ENCODE measurements at places on chromosomes 7 and 10. TPM values are rescaled to one million over a fixed set of nuclear protein-coding genes. Genes with fewer than 3 reads are reported as not detected.

ZNF282 gene
- 19.4 TPM for total RNA-seq

PRR15 gene
- total RNA-seq = 0.38 TPM

WNT8B gene
- total RNA-seq = not detected

DPCD gene
- not detected for total RNA-seq

LDB3 gene
- total RNA-seq = 0.07 TPM

COBL gene
- 0.07 TPM for total RNA-seq

NEBL gene
- 0.65 TPM for total RNA-seq

FGFBP3 gene
- 0.98 TPM for total RNA-seq

ADAMTS14 gene
- 0.09 TPM for total RNA-seq

ATOH7 gene
- total RNA-seq = not detected

MACC1 gene
- total RNA-seq = 0.26 TPM

UTF1 gene
- total RNA-seq = not detected

CD36 gene
- 0.44 TPM for total RNA-seq

GRCh38 chr10:120455606-120456005 lies 1.4 kb upstream of the PLPP4 start:
- DNase-seq = no peak
- no peak overlapping the region for H3K4me3 ChIP-seq
- no peak overlapping the region for H3K27ac ChIP-seq
- no peaks in the 10 kb centered on the region for H3K4me1 ChIP-seq

DNA sequence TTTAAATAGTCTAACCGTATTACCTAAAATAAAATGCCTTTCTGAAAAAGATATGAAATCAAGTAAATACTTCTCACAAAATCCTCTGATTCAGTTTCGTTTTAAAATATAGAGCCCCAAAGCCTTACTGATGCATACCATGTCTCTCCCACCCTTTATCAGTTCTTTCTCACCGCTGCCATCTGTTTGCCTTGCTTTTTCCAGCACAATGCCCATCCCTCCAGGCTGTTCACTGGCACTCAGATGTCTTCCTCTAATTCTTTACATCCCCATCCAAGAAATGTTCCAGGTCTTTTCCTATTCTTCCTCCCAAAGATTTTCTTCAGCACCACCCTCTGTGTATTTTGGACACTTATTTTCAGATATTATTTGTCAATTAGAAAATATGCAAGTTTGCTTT lies 116.5 kb upstream of the LRRN3 start:
- H3K27me3 ChIP-seq = no peaks in the 10 kb centered on the region
- no peak overlapping the region for H3K27ac ChIP-seq
- H3K4me1 ChIP-seq = no peaks in the 10 kb centered on the region
- no peak for DNase-seq

DNA sequence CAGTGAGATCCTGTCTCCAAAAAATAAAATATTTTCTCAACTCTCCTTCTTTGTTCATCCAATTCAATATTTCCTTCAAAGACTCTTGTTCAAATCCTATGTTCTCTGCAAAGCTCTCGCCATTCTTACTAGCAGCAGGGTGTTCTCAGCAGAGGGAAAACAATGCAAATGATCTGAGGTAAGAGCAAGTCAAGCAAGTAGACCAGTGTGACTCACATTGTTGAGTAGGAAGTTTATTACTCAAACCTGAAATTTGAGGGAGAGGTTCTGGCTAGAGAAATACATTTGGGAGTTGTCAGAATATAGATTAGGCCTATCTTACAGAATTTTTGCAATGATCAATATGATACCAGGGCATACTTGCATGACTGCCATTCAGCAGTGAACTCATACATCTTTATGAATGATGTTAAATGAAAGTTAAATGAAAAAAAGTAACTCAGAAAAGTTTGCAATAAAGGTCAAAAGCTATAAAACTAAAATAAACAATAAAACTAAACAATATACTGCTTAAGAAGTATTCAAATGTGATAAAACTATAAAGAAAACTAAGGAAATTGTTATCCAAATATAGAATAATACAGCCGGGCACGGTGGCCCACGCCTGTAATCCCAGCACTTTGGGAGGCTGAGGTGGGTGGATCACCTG lies 5.8 kb downstream of the IDE start:
- peaks cover 13% of the 10 kb centered on the region for H3K4me1 ChIP-seq
- H3K27me3 ChIP-seq = no peaks in the 10 kb centered on the region
- no peak overlapping the region for H3K27ac ChIP-seq
- H3K4me3 ChIP-seq = no peak overlapping the region
- no peak for DNase-seq

- no peak overlapping the region for H3K4me3 ChIP-seq
- no peaks in the 10 kb centered on the region for H3K4me1 ChIP-seq
- no peaks in the 10 kb centered on the region for H3K36me3 ChIP-seq
- no peak for DNase-seq
- H3K27ac ChIP-seq = no peak overlapping the region
Observed at GRCh38 chr7:69213878-69214277, 384.4 kb upstream of the AUTS2 start.

DNA sequence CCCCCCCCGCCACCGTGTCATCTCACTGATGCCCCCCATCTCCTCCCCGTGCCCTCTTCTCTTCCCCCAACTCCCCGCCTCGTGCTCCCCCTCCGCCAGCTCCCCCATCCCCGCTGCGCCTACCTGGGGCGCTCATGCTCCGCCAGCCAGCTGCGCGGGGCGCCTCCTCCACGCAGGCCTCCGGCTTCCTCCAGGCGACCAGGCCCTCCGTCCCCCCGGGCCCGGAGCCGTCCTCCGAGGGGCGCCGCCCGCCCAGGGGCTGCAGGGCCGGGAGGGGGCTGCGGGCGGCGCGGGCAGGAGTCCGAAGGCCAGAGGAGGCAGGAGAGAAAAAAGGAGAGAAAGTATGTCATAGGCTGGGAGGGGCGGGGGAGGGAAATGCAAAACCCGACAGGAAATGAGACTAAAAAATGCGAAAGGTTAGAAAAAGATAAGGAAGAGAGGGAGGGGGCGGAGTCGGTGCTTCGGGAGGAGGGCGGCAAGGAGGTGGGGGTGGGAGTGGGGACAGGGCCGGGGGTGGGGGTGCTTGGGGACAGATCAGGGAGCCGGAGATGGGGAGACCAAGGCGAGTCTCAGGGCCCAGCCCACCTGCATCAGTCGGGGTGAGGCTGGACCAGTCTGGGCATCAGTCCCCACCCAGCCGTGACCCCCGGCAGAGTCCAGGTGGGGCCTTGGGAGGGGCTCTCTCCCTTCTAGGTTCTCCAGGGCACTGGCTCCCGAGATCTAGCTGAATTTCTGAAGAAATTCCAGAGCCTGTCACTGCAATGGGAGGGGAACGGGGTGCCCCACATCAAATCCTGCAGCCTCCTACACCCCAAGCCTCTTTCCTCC lies at the start of gene CARD11:
CARD11 (minus strand) TSS at position 324 of the 828 bp plus-strand sequence. CDS start 85,361 bp downstream, outside the sequence.
- H3K27me3 ChIP-seq = no peaks in the 10 kb centered on the region
- H3K4me3 ChIP-seq = peak within 1 kb of the TSS; percentile 90
- H3K27ac ChIP-seq = peak within 1 kb of the TSS; percentile 83
- peaks cover 51% of the 10 kb centered on the region for H3K4me1 ChIP-seq

GRCh38 chr7:151012031-151012692 lies 12.1 kb downstream of the ATG9B start:
- H3K36me3 ChIP-seq = no peaks in the 10 kb centered on the region
- DNase-seq = no peak
- H3K4me3 ChIP-seq = no peak overlapping the region
- H3K27me3 ChIP-seq = peaks cover 7% of the 10 kb centered on the region
- H3K27ac ChIP-seq = peak overlapping the region; percentile 95

DNA sequence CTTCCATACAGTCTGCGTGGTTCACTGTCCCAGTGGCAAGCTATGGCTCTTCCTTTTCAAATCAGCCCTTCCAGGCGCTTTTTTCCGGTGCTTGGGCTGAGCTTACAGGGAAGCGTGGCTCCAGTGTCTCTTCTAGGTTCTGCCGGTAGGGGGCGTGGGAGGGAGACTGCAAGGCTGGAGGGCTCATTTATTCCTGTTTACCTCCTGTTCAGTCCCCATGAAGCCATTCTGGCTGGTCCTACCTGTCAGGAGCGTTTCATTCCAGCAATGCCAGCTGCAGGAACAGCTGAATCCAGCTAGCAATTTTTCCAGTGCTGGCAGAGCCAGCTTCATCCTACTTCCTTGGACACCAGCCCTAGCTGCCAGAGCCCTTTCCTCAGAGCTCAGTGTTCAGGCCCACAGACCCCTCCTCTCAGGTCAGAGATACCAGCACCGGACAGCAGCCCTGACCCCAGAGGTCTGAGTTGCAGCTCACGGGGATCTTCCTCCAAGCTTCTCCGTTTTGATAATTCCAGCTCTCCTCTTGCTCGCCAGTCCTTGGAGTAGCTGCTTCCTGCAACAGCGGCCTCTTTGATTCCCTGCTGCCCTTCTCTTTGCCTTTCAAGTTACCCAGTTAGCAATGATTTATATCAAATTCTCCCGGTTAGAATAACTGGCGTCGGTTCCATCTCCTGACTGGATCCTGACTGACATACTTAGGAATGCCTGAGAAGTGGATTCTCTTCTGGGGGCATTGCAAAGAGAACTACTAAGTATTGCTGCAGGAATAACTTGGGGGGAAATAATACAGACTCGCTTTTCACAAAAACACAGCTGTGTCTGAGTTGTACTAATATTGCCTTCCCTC lies 129.8 kb downstream of the FRMD4A start:
- no peak for DNase-seq
- H3K4me3 ChIP-seq = no peak overlapping the region
- peaks cover 26% of the 10 kb centered on the region for H3K27me3 ChIP-seq
- H3K27ac ChIP-seq = no peak overlapping the region

- no peaks in the 10 kb centered on the region for H3K36me3 ChIP-seq
- H3K4me1 ChIP-seq = no peaks in the 10 kb centered on the region
- no peaks in the 10 kb centered on the region for H3K27me3 ChIP-seq
- no peak for DNase-seq
- no peak overlapping the region for H3K4me3 ChIP-seq
Observed at GRCh38 chr10:27644307-27644939, 101.2 kb downstream of the MKX start.

GRCh38 chr7:143485500-143485899 lies 7.8 kb downstream of the TAS2R41 start:
- DNase-seq = no peak
- no peak overlapping the region for H3K27ac ChIP-seq
- H3K4me3 ChIP-seq = no peak overlapping the region
- H3K4me1 ChIP-seq = no peaks in the 10 kb centered on the region

GRCh38 chr7:81430150-81430549 lies 339.7 kb downstream of the HGF start:
- H3K27ac ChIP-seq = no peak overlapping the region
- H3K27me3 ChIP-seq = no peaks in the 10 kb centered on the region
- no peak for DNase-seq
- H3K36me3 ChIP-seq = no peaks in the 10 kb centered on the region

DNA sequence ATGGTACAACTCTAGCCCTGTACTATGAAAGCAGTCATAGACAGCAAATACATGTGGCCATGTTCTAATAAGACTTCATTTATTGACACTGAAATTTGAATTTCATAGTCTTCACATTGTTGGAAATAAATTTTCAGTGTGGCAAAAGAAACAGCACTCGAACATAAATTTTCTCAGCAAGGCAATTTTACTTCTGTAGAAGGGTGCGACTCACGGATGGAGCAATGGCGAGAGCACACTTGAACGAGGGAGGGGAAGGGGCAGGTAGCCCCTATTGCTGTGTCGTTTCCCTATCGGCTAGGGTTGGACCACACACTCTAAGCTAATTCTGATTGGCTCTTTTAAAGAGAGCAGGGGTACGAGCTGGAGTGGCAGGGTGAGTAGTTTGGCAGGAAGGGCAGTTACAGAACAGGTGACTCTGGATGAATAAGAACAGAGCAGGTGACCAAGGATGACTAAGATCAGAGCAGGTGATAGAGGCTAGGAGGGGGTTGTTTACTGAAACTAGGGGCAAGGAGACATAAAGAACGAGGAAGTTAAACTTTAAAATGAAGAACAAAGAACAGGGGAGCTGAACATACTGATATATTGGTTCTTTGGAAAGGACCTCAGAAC lies 52.0 kb downstream of the LRRC4 start:
- peaks cover 15% of the 10 kb centered on the region for H3K36me3 ChIP-seq
- no peak for DNase-seq
- no peaks in the 10 kb centered on the region for H3K27me3 ChIP-seq

GRCh38 chr7:114957444-114957843 lies 35.5 kb downstream of the MDFIC start:
- no peak overlapping the region for H3K27ac ChIP-seq
- no peak for DNase-seq
- H3K4me3 ChIP-seq = no peak overlapping the region
- peaks cover 8% of the 10 kb centered on the region for H3K36me3 ChIP-seq

GRCh38 chr7:98210513-98211220 lies 572 bp upstream of the BHLHA15 start:
- peaks cover 19% of the 10 kb centered on the region for H3K36me3 ChIP-seq
- DNase-seq = no peak
- peak overlapping the region; percentile 10 for H3K4me3 ChIP-seq
- no peak overlapping the region for H3K27ac ChIP-seq

- no peaks in the 10 kb centered on the region for H3K4me1 ChIP-seq
- no peak overlapping the region for H3K4me3 ChIP-seq
- no peaks in the 10 kb centered on the region for H3K27me3 ChIP-seq
- H3K27ac ChIP-seq = no peak overlapping the region
Observed at GRCh38 chr7:1645071-1645409, 25.0 kb upstream of the ELFN1 start.

- no peaks in the 10 kb centered on the region for H3K27me3 ChIP-seq
- no peak overlapping the region for H3K4me3 ChIP-seq
- no peaks in the 10 kb centered on the region for H3K36me3 ChIP-seq
- H3K4me1 ChIP-seq = no peaks in the 10 kb centered on the region
Observed at GRCh38 chr10:86662186-86663045, 5.9 kb upstream of the LDB3 start.

DNA sequence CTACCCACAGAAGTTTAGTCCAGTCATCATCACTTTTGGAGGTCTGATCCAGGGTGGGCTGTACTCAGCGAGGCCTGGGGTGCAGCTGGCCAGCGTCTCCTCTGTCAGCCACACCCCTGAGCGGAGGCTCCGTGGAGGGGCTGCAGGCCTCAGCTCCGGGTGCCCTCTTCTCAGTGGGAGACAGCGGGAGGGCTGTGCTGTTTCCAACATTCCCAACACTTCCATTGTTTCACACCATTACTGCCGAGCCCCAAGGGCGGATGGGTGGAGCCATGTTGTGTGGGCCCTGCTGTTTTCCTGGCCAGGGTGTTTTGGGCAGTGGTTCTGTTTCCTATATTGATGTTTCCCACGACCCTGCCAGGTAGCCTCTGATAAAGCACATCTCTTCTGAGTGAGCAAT lies 95.0 kb downstream of the MKI67 start:
- no peaks in the 10 kb centered on the region for H3K27me3 ChIP-seq
- DNase-seq = no peak
- H3K36me3 ChIP-seq = no peaks in the 10 kb centered on the region
- peaks cover 4% of the 10 kb centered on the region for H3K4me1 ChIP-seq

DNA sequence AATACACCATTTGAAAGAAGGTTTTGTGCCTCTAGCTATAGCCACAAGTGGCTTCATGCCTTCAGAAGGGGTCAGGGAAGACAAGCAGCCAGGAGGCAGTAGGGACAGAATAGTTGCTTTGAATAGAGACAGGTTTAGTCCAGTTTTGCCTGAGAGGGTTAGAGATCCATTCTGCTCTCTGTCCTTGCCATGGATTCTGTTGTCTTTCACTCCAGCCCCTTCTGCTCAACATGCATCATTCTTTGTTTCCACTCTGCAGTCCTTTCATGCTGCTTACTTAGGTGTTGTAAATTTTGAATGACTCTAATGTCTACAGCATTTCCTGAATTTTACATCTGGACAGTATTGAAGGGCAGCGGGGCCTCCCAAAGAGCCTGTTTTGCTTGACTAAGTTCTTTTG lies 60.3 kb downstream of the CNTNAP2 start:
- H3K4me1 ChIP-seq = no peaks in the 10 kb centered on the region
- H3K27me3 ChIP-seq = no peaks in the 10 kb centered on the region
- no peak overlapping the region for H3K4me3 ChIP-seq
- DNase-seq = no peak
- H3K36me3 ChIP-seq = no peaks in the 10 kb centered on the region
- H3K27ac ChIP-seq = no peak overlapping the region
